NCI-H1092 treated with DMSO at 0.1 percent for 48 hours (cell line): ENCODE measurements at places on chromosomes 5 and 9.
A peak's percentile ranks its signal among the peaks of the same experiment; 100 is the strongest.

- peak; percentile 14 for DNase-seq
These were observed 399.8 kb downstream of the OSTF1 start for GRCh38 chr9:75487856-75488718.

- no peak for DNase-seq
These were observed 22.6 kb downstream of the DOCK8 start for GRCh38 chr9:237141-237857.

- DNase-seq, result no peak
These were observed 36.8 kb downstream of the PHF2 start for GRCh38 chr9:93613174-93613573.

GRCh38 chr9:108864446-108864845, 2.4 kb downstream of the ACTL7A start:
- no peak for DNase-seq

- DNase-seq, result no peak
These were observed 54.7 kb upstream of the SNX2 start for GRCh38 chr5:122719991-122720746.

- DNase-seq, result no peak
These were observed 388.5 kb downstream of the GABRG2 start for GRCh38 chr5:162456086-162456485.

DNA sequence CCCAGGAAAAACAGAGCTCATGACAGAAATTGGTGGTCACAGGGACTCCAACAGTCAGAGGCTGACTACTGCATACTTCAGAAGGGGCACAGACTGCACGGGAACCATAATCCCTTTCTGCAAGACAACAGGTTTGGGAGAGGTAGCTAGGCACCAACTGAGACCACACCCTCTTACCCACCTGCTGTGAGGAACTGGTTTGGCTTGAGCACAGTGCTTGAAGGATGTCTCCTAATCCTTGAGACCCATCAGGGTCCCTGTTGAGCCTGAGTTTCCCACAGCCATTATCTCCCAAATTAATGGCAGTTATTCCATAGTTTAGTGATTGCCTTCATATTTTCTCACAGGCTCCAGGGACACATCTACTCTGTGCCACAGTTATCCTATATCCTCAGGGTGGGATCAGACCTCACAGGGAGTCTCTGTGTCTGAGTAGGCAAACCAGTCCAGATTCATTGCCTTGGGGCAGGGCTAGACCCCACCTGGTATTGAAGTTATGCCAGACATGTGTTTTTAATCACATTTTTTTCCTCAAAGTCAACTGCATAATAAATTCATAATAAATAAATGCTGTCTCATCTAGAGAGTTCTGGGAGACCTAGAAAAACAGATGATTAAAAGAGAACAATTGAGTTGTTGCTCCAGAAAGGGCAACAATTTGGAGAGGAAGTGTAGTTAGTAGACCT, 9.3 kb upstream of the CAST start:
- no peak for DNase-seq

- DNase-seq, result no peak
These were observed 39.4 kb downstream of the SUSD1 start for GRCh38 chr9:112135706-112136105.

- no peak for DNase-seq
These were observed 36.2 kb upstream of the UGCG start for GRCh38 chr9:111860443-111860842.

DNA sequence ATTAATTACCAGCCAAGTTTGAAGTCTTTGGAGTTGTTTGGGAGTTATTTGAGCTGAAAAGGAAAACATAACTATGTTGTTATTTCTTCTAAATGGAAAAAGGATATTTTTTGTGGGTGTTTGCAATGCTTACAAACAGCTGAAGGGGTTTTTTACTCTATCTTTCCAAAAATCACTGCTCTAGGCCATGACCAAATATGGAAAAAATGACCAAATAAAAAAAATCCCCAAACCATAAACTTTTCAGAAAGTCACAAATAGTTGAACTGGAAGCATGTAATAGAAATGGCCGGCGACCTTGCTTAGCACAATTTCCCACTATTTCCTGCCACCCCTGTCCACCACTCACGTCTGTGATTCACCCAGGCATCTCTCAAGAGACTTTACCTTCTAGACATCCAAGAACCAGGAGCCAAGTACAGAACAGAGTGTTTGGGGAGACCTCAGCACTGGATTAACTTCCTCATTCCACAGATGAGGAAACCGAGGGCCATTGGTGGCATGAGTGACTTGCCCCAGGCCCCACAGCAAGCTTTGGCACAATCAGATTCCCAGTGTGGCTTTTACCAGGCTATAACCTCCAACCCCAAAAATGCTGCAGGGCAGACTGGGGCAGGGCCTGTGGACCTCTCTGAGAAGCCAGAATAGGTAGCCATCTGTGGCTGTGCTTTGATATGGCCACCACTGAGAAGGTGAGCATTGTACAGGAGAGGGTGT, 84.5 kb downstream of the NRG2 start:
- no peak for DNase-seq

- DNase-seq, result no peak
These were observed 25.0 kb downstream of the LARP1 start for GRCh38 chr5:154780128-154780527.

DNA sequence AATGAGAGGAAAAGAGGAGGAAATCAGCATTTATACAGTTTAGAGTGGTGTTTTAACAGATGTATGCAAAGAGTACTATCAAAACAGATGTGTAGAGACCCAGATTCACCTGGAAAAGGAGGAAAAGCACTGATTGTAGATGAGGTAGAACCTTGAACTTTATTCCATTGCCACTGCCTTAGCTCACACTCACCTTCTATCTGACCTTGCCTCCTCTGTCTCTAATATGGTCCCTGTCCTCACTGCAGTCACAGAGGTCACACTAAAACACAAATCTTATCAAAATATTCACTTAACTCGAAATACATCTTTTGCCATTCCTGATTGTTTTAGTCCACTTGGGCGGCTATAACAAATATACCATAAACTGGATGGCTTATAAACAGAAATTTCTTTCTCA, 7.0 kb downstream of the GIN1 start:
- no peak for DNase-seq

DNA sequence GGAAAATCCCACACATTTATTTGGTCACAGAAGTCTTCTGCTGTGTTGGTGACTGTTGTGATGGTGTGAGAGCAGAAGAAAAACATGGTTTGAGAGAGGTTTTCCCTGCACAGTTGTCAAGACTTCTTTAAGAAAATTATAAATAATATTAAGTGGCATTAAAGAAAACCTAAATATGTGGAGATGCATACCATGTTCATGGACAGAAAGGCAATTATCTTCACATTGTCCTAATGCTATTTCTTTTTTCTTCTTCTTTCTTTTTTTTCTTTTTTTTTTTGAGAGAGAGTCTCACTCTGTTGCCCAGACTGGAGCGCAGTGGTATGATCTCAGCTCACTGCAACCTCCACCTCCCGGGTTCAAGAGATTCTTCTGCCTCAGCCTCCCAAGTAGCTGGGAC, 24.3 kb upstream of the ERGIC1 start:
- DNase-seq, result no peak

GRCh38 chr5:37005946-37006540, 129.5 kb downstream of the NIPBL start:
- peak; percentile 4 for DNase-seq

DNA sequence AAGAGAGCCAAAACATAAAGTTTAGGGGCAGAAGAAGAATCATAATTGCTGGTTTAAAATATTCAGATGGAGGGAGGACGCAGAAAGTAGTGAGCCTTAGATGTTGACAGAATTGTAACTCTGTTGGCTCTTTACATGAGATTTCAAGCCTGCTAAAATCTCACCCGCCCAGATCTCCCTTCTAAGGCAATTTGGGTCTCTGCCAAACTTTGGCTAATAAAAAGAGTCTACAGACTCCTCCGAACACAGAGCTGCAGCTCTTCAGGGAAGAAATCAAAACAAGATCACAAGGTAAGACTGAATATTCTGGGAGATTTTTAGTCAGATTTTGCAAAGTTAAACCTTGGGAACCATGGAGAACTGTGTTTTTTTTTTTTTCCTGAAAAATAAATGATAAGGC, at the start of gene IL33:
TSS of gene IL33 (plus strand) at position 246 of the 400 bp plus-strand sequence. CDS start 25,888 bp downstream, outside the sequence.
- DNase-seq, result peak; percentile 37

DNA sequence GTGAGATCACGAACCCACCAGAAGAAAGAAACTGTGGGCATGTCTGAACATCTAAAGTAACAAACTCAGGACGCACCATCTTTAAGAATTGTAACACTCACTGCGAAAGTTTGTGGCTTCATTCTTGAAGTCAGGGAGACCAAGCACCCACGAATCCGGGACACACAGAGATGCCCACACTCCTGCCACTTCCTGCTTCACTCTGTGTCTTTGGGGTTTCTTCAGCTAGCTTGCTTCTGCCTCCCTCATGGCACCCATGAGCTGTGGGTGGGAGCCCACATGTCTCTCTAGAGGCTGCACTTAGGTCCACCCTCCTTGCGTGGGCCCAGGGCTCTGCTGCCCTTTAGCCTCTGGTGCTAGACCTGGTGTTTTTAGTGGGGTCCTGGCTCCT, 61.2 kb upstream of the CNOT6 start:
- DNase-seq, result no peak

DNA sequence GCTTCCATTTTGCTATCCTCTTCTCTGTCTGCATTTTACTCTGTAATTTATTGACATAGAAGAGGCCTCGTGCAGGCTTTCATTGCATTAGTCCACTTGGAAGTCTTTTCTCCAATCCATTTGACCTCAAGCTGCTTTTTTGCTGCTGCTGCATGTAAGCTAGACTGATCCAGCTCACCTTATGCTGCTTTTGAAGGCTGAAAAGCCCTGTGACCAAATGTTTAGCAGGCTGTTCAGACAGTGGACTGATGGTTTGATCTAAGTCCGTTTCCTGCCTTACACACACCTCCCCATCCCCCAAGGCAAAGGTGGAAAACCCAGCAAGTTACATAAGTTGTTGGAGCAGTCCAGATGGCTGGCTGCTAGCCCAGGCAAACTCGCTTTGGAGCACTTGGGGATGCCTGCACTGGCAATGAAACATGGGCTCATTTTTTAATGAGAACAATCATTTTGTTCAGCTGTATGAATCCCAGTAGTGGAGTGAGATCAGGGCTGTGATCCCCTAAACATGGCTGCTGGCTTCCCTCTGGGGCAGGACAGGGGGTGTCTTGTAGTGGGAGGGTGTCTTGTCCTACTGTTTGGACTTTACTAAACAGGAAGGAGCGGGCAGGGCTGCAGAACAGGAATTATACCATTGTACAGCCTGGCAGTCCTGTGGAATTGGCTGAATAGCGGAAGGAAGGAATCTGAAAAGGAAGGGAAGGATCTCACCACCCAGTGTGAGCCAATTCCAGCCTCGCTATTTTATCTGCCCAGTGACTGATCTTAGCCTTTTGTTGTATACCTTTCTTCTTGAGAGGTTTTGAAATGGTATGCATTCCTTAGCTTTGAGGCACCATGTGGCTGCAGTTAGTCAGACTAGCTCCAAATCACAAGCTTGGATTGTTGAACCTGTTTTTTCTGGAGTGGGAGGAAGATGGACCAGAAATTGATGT, 212.0 kb downstream of the ARHGAP26 start:
- DNase-seq, result no peak

- no peak for DNase-seq
These were observed 103.1 kb upstream of the SLC44A1 start for GRCh38 chr9:105141146-105141975.

GRCh38 chr9:98778711-98779530, 17.4 kb downstream of the ANKS6 start:
- no peak for DNase-seq

GRCh38 chr5:139745132-139745799, 50.3 kb upstream of the PSD2 start:
- DNase-seq, result no peak

DNA sequence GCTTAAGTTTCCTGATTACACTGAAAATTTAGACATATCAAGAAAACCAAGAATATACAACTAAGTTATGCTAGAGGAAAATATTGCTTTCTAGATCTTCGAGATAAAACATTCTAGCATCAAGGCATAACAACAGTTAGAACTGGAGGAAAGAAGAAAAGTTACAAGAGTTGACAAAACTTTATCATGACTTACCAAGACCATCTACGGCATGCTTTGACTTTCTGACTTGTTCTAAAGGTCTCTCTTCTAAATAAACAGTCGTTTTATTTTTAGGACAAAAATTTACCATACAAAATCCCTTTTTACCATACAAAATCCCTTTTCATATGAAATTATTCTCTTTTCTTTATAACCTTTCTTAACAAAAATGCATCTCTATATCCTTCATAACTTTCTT, 1110.1 kb upstream of the CDH10 start:
- no peak for DNase-seq

GRCh38 chr5:1961304-1961946, 78.7 kb upstream of the IRX4 start:
- no peak for DNase-seq

DNA sequence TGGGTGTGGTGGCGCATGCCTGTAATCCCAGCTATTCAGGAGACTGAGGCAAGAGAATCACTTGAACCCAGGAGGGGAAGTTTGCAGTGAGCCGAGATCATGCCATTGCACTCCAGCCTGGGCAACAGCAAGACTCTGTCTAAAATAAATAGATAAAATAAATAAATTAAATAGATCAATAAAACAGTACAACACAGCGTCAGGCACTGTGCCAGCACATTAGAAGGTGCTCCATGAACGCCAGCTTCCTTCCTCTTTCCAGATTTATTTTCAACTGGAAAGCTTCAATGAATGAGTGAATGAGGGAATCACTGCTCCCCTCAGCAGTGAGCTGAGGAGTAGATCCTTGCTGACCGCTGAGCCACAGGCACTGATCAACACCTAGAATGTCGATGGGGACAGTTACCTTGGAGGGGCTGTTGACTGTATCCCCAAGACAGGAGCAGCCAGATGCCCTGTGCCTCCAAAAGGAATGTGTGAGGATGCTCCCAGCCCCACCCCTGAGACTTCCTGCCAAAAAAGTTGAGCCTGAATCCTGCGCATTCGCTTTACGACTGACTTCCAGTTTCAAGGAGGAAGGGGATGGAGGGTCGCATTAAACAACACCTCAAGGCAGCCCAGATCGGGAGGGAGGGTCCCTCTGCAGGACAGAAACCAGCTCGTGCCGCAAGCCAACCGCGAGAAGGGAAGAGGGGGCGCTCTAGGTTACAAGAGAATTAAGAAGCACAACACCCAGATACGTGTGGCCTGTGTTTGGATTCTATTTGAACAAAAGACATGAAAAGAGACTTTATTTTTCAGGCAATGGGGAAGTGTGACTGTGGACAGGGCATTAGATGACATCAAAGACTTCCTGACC, 54.0 kb upstream of the CNOT6 start:
- no peak for DNase-seq

GRCh38 chr9:87793292-87793691, 67.4 kb downstream of the CTSL start:
- no peak for DNase-seq

DNA sequence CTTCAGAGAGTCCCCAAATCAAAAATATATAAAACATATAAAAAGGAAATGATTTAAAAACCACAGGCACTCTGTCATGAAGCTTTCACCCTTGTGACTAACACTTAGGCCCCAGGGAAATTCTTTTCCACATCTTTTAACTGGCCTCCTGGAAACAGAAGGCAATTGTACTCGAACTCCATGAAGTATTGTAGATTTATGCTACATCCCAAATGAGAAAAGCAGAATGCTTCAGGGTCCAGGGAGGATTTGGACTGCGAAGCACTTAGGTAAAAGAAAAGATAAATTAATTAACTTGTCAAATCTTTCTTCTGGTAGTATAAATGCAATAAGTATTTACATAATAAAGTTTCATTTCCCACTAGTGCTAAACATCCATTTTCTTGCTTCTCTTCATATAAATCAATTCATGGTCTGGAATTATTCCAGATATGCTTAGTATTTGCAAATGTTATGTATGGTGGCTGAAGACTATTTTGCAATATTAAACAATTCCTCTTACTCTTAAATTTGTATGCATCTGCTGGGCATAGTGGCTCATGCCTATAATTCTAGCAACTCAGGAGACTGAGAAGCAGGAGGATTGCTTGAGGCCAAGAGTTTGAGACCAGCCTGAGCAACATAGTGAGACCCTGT, 64.9 kb upstream of the ELL2 start:
- no peak for DNase-seq
